ENCODE measurements at places on chromosomes 16 and 17. TPM values are rescaled to one million over a fixed set of nuclear protein-coding genes. Genes with fewer than 3 reads are reported as not detected.

- DNase-seq: no peak
Observed at GRCh38 chr17:28908640-28909167, 5.8 kb upstream of the DHRS13 start.

DNA sequence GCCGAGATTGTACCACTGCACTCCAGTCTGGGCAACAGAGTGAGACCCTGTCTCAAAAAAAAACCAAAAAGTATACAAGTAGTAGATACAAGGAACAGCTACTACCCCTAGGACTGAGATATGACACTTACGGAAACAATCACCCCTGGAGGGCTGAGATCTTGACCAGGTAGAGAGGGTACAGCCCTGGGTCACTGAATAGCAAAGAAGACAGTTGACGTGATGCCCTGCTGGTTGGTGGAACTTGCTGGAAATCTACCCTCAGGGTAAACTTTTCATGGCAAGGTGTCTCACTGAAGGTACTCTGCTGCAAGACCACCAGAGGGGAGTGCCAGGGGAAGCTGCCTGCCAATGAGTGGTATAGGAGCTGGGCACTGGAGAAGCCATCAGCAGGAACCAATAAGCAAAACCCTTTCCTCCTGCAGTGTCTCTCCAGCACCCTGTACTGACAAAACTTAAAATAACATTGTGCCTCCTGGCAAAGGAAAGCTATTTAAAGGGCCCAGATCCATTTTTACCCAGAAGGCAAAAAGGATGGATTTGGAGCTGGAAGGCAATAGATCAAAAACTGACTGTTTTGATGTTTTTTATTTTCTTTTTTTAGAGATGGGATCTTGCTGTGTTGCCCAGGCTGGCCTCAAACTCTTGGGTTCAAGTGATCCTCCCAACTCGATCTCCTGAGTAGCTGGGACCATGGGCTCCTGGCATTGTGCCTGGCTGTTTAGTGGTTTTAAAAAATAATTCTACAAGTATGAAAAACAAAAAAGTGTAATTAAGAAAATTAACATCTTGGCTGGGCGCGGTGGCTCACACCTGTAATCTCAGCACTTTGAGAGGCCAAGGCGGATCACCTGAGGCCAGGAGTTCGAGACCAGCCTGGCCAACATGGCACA is 11.3 kb upstream of the PDXDC1 start:
- no peak for DNase-seq

DNA sequence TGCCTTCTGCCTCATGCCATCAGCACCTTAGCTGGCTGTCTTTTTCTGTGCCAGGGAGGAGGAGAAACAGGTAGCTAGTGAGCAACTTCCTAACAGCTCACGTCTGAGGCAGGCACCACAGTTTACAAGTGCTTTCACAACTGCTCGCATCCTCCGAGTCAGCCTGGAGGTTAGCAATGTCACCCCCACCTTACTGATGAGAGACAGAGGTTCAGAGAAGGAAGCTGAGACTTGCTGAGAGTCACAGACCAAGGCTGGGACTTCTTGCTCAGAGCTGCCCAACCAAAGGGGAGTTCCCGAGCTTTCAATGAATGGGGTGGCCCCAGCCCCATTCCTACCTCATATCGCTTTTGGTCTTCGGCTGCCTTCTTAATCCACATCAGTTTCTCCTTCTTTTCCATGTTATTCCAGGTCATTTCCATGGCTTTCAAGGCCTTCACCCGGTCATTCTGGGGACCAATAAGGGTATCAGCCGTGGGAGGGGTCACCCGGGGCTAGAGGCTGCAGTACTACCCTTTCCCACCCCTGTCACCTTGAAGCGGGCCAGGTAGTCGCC is 9.6 kb downstream of the UBTF start:
- DNase-seq: no peak

- DNase-seq: no peak
Observed at GRCh38 chr17:55962951-55963401, 190.3 kb upstream of the ANKFN1 start.

The LPO gene
- not detected for total RNA-seq

GRCh38 chr16:70476272-70477020 is 22.1 kb downstream of the FCSK start:
- DNase-seq: no peak

The KRT20 gene
- total RNA-seq: 0.40 TPM

DNA sequence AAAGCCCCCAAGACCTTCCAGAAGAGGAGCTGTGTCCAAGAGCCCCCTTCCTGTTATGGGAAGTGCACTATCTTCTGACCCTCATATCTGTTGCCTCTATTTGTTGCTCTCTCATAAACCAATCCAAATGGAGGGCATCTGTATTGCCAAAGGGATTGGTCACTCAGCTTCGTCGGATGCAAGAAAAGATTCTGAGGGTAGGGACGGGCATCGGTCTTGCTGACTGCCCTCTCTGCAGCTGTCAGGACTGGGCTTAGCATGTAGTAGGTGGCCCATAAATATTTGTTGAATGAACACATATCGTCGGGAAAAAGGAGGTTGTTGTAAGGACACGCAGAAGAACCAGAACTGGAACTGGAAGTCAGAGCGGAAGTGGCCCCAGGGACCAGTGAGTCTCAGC is 44.1 kb downstream of the CCDC42 start:
- no peak for DNase-seq

The KLHL10 gene
- total RNA-seq: not detected

- DNase-seq: no peak
Observed at GRCh38 chr16:75660726-75661302, 13.2 kb downstream of the TERF2IP start.

- no peak for DNase-seq
Observed at GRCh38 chr17:14514973-14515372, 214.1 kb downstream of the HS3ST3B1 start.

The HOXB8 gene
- total RNA-seq: 0.15 TPM

DNA sequence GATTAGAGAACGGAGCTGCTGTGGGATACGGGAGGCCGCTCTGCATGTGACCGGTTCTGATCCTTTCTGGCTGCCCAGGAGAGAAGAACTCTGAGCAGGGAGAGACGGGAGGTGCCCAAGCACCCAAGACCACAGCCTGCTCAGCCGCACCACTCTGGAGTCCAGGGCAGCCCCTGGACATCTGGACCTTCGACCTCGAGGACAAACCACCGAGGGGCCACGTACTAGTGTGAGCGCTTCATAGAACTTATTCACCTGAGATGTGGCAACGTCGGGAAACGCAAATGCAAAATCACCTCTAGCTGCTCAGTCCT is 5.9 kb downstream of the RNF166 start:
- no peak for DNase-seq

DNA sequence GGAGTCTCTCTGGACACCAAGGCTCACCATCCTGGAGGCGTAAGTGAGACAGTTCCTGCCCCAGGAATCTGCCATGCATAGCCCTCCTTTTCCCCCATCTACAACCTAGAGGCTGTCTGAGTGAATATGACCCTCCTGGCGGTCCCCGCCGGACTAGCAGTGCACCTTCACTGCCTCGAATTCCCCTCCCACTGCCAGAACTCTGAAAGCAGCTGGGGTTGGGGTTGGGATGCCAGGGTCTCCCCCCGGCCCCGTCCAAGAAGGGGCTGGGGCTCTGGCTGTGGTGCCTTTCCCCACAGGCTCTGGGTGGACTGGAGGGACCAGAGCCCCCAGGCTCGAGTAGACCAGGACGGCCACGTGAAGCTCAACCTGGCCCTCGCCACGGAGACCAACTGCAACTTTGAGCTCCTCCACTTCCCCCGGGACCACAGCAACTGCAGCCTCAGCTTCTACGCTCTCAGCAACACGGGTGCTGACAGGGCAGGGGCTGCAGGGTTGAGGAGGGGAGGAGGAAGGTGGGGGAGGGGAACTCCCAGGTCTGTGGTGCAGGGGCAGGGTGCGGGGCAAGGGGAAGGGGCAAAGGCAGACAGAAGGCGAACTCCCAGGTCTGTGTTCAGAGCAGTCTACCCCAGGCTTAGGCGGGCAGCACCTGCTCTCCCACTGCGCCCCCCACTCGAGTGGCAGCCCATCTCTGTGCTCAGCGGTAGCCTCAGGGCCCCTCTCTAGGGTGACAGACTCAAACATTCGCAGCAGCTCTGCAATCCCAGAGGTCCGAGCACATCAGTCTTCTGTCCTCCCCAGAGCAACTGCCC is 1.2 kb downstream of the ZACN start:
- no peak for DNase-seq

- DNase-seq: no peak
Observed at GRCh38 chr17:58278661-58279015, 2.1 kb downstream of the MPO start.

DNA sequence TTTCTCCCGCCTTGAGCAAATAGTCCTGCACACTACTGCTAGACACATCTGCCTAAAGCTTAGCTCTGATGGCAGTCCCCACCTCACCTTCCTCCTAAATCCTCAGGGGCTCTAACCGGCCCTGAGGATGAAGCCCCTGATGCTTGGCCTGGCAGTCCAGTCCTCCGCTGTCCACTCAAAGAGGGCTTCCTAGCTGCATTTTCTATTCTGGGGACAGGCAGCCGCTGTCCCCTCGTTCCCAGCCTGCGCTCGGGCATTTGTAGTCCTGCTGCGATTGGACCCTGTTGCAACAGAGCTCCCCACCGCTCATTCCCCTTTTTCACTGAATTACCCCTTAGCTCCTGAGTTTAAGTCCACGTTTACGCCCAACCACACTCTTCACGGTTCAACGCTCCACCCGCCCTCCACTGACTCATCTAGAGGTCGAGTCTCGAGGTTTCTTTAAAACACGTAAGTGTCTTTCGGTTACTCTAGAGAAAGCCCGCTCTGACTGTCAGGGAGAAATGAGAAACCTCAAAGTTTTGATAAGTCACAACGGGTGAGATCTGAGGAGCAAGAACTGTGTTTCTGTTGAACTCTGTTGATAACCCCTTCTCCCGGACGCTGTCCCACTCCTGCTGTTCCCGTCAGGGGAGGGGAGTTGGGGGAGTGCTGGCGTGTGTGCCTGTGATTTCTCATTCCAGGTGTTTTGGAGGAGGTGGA is 4.5 kb downstream of the CCR7 start:
- DNase-seq: peak; percentile 34

The KRT12 gene
- not detected for total RNA-seq

DNA sequence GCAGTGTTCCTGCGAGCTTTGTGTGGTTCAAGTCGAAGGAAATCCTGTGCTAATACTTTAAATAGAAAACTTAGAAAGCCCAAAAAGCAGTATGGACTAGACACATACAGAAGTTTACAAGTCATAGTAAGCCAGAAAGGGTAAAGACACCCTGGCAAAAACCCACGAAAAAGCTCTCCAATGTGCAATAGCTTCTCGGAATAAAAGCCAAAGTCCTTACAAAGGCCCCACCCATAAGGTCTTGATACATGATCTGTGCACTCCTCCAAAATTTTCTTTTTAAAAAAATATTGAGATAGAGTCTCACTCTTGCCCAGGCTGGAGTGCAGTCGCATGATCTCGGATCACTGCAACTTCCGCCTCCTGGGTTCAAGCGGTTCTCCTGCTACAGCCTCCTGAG is 10.3 kb downstream of the C16orf86 start:
- no peak for DNase-seq

DNA sequence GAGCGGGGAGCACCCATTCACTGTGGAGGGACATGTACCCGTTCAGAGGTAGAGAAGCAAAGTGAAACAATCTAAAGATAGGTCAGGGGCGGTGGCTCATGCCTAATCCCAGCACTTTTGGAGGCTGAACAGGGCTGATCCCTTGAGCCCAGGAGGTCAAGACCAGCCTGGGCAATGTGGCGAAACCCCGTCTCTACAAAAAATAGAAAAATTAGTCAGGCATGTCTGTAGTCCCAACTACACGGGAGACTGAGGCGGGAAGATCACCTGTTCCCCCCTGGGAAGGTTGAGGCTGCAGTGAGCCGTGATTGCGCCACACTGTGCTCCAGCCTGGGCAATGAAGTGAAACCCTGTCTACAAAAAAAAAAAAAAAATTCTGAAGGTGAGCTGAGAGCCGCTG is 21.7 kb downstream of the MYL4 start:
- DNase-seq: peak; percentile 76

GRCh38 chr16:7101054-7101453 is 231.6 kb upstream of the RBFOX1 start:
- no peak for DNase-seq

The KRTAP9-7 gene
- total RNA-seq: not detected

The CLEC19A gene
- total RNA-seq: not detected

GRCh38 chr16:56466344-56466743 is 15.0 kb downstream of the OGFOD1 start:
- DNase-seq: no peak

DNA sequence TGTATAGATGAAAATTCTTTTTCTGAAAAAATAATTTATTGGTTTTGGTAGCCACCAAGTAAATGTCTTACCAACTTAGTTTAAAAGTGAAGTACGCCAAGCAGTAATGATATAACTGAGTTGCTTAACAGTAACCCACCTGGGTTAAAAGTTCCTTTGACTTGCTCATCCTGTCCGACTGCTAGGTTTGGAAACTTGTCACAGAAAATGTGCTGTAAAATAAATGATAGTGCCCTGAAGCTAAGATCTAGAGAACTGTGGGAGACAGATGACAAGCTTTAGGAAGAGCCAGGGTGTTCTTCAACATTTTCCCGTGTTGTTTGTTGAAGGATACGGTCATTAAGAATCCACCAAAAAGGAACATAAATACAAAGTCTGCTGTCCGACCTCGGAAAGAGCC is 5.0 kb downstream of the DERL2 start:
- no peak for DNase-seq

The RHBDF1 gene
- total RNA-seq: 5.8 TPM

The P2RX1 gene
- total RNA-seq: 0.13 TPM

DNA sequence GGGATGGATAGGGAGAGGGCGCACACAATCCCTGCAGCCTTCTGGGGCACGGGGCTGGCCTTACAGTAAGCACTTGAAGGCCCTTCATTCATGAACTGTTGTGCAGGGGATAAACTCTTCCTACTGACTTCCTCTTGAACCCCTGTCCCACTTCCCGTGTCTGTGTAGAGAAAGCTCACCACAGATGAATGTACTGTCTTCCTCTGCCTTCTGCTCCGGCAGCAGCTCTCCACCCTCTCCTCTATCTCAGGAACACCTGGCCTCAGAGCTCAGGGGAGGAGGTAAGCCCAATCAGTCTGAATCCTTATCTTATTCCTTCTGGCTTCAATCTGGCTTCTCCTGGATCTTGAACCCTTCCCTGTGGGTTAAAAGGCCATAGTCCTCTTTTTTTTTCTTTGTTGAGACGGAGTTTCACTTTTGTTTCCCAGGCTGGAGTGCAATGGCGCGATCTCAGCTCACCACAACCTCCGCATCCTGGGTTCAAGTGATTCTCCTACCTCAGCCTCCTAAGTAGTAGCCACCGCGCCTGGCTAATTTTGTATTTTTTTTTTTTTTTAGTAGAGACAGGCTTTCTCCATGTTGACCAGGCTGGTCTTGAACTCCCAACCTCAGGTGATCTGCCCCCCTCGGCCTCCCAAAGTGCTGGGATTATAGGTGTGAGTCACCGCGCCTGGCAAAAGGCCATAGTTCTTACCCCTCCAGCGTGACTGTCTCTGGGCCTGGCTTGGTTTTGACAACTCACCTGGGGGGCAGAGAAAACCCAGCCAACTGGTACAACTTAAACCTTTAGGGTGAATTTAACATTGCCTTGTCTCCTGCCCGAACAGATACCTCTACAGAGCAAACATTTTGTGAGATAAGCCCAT is 7.2 kb upstream of the SLC52A1 start:
- no peak for DNase-seq

GRCh38 chr17:11081342-11081741 is 159.7 kb upstream of the SHISA6 start:
- DNase-seq: no peak

- DNase-seq: peak; percentile 60
Observed at GRCh38 chr16:89115216-89115861, 21.7 kb downstream of the ACSF3 start.

- DNase-seq: no peak
Observed at GRCh38 chr16:87321336-87322107, 4.3 kb upstream of the C16orf95 start.

- DNase-seq: no peak
Observed at GRCh38 chr16:1691956-1692355, 13.9 kb downstream of the JPT2 start.

Data from left lobe of liver (tissue), 2 donors.